ENCODE measurements at places on chromosomes 6 and 20. TPM values are rescaled to one million over a fixed set of nuclear protein-coding genes. Genes with fewer than 3 reads are reported as not detected.

GRCh38 chr6:143368426-143368825 lies 82.1 kb downstream of the ADAT2 start:
- no peak for DNase-seq
- H3K36me3 ChIP-seq = no peaks in the 10 kb centered on the region

- no peak overlapping the region for H3K4me3 ChIP-seq
- no peak for DNase-seq
- H3K4me1 ChIP-seq = no peaks in the 10 kb centered on the region
- H3K27ac ChIP-seq = no peak overlapping the region
- no peaks in the 10 kb centered on the region for H3K36me3 ChIP-seq
Observed at GRCh38 chr6:16441262-16441661, 202.9 kb downstream of the GMPR start.

GRCh38 chr20:36362261-36362660 lies 56.1 kb downstream of the DLGAP4 start:
- peaks cover 18% of the 10 kb centered on the region for H3K27me3 ChIP-seq
- no peak for DNase-seq
- no peaks in the 10 kb centered on the region for H3K36me3 ChIP-seq
- H3K27ac ChIP-seq = no peak overlapping the region
- H3K4me1 ChIP-seq = no peaks in the 10 kb centered on the region
- no peak overlapping the region for H3K4me3 ChIP-seq

DNA sequence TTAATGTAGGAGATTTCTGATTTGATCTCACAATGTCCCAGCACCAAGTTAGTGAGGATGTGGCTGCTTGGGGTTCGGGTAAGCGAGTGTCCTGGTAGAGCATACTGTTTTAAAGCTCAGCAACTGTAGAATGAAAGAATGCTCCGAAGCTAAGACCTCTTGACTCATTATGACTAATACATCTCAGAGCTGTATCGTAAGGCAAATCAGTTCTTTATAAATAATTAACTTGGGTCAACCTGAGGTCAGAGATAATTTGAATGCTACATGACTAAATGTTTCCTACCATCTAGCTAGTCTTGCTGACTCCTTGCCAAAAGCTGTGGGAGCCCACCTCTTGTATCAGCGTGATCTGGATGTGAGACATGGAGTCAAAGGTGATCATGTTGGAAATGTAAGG lies 128.8 kb upstream of the PDE7B start:
- no peaks in the 10 kb centered on the region for H3K4me1 ChIP-seq
- no peak for DNase-seq
- no peak overlapping the region for H3K27ac ChIP-seq
- no peaks in the 10 kb centered on the region for H3K27me3 ChIP-seq
- H3K36me3 ChIP-seq = no peaks in the 10 kb centered on the region

- H3K36me3 ChIP-seq = no peaks in the 10 kb centered on the region
- no peak for DNase-seq
- no peak overlapping the region for H3K27ac ChIP-seq
- H3K4me1 ChIP-seq = no peaks in the 10 kb centered on the region
- no peak overlapping the region for H3K4me3 ChIP-seq
- H3K27me3 ChIP-seq = peaks cover 5% of the 10 kb centered on the region
Observed at GRCh38 chr20:20276811-20277530, 90.9 kb upstream of the INSM1 start.

GRCh38 chr6:5556011-5556410 lies 294.7 kb downstream of the FARS2 start:
- no peaks in the 10 kb centered on the region for H3K36me3 ChIP-seq
- H3K4me3 ChIP-seq = no peak overlapping the region
- no peaks in the 10 kb centered on the region for H3K27me3 ChIP-seq
- DNase-seq = no peak
- no peak overlapping the region for H3K27ac ChIP-seq
- H3K4me1 ChIP-seq = no peaks in the 10 kb centered on the region

DNA sequence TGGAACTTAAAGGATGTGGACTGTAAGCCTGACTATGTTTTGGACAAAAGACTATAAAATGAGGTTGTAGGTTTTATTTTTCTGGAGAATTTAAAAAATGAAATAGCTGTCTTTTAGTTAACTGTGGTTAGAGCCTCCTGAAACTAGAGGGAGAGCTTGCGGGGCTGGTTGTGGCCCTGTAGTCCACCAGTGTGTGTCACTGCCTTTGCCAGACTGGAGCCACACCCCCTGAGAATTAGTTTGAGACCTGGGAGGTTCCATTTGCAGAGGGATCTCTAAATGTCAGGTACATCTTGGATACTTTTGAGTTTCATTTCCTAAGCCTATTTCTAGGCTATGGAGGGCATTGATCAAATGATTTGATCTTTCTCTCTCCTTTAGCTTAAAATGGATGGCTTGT lies 20.8 kb downstream of the ZC2HC1B start:
- DNase-seq = no peak
- no peaks in the 10 kb centered on the region for H3K4me1 ChIP-seq
- no peak overlapping the region for H3K27ac ChIP-seq
- no peak overlapping the region for H3K4me3 ChIP-seq
- no peaks in the 10 kb centered on the region for H3K36me3 ChIP-seq

GRCh38 chr6:155260686-155261085 lies 3.1 kb upstream of the CLDN20 start:
- peaks cover 84% of the 10 kb centered on the region for H3K36me3 ChIP-seq
- H3K27me3 ChIP-seq = no peaks in the 10 kb centered on the region
- no peak overlapping the region for H3K27ac ChIP-seq
- H3K4me1 ChIP-seq = 0 out of 2 replicates have a peak, but pooled peaks cover 3% of the 10 kb centered on the region
- DNase-seq = no peak

DNA sequence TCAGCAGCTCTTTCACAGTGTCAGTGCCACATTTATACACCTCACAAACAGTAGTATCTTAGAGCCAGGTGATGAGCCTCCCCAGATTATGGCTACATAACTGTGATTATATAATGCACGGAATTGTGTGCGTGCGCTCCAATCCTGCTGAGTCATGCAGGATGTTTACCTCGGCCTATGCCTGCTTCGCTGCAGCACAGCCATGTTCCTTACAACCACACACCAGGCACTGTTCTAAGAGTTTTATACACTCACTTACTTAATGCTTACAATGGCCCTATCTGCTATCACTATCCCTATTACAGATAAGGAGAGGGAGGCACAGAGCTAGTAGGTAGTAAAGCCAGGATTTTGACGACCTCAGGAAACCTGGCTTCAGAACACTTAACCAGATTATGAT lies 7.3 kb downstream of the ZKSCAN3 start:
- H3K27me3 ChIP-seq = no peaks in the 10 kb centered on the region
- peaks cover 44% of the 10 kb centered on the region for H3K4me1 ChIP-seq

- DNase-seq = no peak
- H3K4me3 ChIP-seq = no peak overlapping the region
- H3K27ac ChIP-seq = no peak overlapping the region
- H3K27me3 ChIP-seq = no peaks in the 10 kb centered on the region
- no peaks in the 10 kb centered on the region for H3K4me1 ChIP-seq
Observed at GRCh38 chr20:3330046-3330741, 77.3 kb downstream of the DNAAF9 start.

The IRF4 gene
- 1.3 TPM for total RNA-seq

The HRH3 gene
- total RNA-seq = not detected

- no peak overlapping the region for H3K27ac ChIP-seq
- H3K36me3 ChIP-seq = no peaks in the 10 kb centered on the region
- H3K27me3 ChIP-seq = no peaks in the 10 kb centered on the region
- no peak for DNase-seq
- no peak overlapping the region for H3K4me3 ChIP-seq
Observed at GRCh38 chr6:136889271-136890193, 32.6 kb upstream of the SLC35D3 start.

GRCh38 chr6:252775-253535 lies 39.3 kb upstream of the DUSP22 start:
- no peak overlapping the region for H3K4me3 ChIP-seq
- no peaks in the 10 kb centered on the region for H3K4me1 ChIP-seq
- H3K27me3 ChIP-seq = peaks cover 36% of the 10 kb centered on the region
- no peaks in the 10 kb centered on the region for H3K36me3 ChIP-seq
- no peak overlapping the region for H3K27ac ChIP-seq
